Osteoblast (primary cell): ENCODE measurements at places on chromosomes 1 and 21. TPM values are rescaled to one million over a fixed set of nuclear protein-coding genes. Genes with fewer than 3 reads are reported as not detected.

DNA sequence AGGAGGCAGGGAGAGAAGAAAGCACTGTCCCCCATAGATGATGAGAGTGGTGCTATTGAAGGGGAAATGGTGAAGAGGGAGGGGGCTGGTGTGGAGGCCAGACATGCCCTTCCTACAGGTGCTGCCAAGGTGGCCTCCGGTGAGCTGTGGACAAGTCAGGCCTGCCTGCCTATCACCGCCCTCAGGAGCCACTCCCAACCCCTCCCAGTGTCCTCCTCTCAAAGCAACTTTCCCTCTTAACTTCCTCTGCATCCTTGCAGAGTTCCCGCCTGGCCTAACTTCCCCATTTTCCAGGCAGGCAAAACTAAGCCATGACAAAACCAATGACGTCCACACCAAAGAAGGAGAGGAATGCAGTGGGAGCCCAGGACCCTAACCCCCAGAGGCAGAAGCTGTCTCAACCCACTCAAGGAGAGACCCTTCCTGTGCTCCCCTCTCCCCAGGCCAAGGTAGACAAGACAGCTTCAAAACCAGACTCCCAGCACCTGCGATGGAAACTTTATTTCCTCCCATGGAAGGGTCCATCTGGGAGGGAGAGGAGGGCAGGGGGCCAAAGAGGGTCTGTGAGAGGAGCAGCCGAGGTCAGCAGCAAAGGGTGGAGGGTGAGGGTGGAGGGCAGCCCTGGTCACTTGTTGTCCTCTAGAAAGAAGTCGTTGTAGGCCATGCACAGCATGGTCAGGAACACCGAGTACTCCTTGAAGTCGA is 1.0 kb upstream of the S100A6 start:
- no peak for DNase-seq

DNA sequence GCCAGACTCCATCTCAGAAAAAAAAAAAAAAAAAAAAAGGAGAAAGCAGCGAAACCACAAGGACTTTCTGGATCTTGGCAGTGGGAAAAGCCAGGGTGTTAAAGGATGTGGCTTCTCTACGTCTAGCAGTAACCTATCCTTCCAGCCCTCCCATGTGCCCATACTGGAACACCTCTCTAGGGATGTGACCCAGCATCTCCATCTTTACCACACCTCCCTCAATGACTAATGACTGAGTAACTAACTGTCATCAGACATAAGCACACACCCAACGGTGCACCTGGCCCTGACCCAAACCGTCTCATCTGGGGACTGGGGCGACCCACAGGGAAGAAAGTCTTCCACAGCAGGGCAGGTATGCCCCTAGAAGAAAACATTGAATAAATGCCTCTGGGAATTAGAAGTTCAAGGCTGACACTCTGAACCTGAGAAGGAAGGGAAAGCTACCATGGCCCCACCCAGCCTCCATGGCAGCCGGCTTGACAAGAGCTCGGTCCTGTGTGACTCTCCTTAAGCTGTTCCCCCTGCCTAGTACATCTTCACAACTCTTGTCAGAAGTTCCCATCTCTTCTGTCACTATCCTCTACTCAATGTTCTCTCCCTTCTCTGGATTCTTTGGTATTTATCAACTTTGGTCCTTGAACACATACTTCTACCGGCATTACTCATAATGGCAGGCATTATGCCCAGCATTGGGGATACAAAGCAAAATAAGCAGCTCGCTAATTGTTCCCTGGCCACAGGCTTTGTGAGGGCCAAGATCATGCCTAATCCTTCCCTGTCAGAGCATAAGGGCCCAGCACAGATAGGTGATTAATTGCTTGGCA is 14.8 kb upstream of the PAQR6 start:
- peak; percentile 97 for DNase-seq

DNA sequence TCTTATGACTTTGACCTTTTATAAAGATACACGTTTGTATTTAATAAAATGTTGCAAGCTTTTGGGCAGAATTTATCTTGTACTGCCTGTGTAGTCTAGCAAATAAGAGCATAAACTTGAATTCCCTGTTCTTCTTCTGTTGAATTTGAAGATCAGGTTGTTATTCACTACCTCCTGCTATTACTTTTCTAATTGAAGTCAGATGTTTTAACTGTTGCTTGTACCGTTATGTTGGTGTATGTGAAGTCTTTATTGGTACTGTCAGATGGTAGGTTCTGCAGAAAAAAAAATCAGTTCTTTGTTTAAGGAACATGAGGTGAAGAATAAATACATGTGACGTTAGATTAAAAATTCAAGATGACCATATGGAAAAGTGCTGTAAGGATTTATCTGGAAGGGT is 69.1 kb downstream of the DYRK1A start:
- no peak for DNase-seq

GRCh38 chr1:101431956-101432510 is 195.2 kb downstream of the S1PR1 start:
- no peak for DNase-seq

DNA sequence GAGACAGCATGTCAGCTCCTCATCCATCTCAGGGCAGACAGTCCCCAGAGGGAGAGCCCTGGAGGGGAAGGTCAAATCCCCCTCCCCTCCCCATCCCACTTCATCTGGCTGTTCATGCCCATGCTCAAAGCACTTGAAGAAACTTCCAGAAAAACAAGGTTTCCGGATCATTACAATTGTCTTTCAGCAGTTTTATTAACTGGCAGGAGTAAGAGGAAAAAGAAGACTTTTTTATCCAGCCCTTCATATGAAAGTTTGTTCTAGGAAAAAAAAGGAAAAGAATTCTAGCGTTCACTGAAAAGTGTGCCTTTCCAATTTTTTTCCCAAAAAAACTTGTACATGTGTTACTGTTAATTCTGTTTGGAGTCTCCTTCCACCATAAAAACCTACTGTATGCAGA is 145.7 kb upstream of the TIAM1 start:
- no peak for DNase-seq

DNA sequence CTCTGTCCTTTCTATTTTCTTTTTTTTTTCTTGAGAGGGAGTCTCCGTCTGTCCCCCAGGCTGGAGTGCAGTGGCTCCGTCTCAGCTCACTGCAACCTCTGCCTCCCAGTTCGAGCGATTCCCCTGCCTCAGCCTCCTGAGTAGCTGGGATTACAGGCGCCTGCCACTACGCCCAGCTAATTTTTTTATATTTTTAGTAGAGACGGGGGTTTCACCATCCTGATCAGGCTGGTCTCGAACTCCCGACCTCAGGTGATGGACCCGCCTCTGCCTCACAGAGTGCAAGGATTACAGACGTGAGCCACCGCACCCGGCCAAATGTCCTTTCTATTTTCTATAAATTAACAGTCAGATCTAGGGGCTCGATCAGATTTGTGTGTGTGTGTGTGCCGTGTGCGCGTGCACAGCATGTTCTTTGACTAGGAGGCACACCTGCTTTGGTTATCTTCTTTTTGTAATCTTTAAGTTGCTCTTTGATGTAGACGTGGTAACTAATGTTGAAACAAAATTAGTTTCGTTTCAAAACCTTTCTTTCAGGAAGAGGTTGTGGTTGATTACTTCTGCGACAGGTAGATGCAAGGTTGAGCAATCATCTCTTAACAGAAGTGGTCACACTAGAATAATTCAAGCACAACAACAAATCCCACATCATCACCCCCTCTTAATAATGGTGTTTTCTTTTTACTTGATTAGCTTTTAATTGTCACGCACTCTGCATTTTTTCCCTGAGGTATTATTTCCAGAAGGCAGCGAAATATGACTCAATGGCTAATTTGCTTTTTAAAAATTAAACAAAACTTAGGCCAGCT is 779 bp upstream of the DEGS1 start:
- peak; percentile 6 for DNase-seq

- DNase-seq, result peak; percentile 31
These were observed 56.3 kb downstream of the UMODL1 start for GRCh38 chr21:42127164-42128150.

DNA sequence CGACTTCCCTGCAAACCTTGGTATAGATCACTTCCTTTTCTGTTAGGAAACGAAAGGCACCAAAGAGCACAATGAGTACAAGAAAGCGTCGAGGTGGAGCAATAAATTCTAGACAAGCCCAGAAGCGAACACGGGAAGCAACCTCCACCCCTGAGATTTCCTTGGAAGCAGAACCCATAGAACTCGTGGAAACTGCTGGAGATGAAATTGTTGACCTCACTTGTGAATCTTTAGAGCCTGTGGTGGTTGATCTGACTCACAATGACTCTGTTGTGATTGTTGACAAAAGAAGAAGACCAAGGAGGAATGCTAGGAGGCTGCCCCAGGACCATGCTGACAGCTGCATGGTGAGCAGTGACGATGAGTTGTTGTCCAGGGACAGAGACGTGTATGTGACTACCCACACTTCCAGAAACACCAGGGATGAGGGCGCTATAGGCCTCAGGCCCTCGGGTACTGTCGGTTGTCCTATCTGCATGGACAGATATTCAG is 18.5 kb downstream of the FAM89A start:
- DNase-seq, result peak; percentile 78

DNA sequence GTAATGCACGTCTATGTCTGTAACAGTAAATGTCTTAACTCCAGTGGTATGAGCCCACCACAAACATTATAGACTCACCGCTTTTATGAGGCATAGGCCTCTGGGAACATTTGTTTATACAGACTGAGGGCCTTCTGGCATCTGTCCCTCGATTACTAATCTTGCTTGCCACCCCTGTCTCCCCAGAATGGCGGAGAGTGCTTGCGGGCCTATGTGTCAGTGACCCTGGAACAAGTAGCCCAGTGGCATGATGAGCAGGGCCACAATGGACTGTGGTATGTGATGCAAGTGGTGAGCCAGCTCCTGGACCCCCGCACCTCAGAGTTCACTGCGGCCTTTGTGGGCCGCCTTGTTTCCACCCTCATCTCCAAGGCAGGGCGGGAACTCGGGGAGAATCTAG is 18.3 kb upstream of the SHISA4 start:
- peak; percentile 86 for DNase-seq

GRCh38 chr1:36656271-36656670 is 173.6 kb upstream of the CSF3R start:
- no peak for DNase-seq

- peak; percentile 73 for DNase-seq
These were observed 176.5 kb downstream of the PSMG1 start for GRCh38 chr21:39006571-39007311.

DNA sequence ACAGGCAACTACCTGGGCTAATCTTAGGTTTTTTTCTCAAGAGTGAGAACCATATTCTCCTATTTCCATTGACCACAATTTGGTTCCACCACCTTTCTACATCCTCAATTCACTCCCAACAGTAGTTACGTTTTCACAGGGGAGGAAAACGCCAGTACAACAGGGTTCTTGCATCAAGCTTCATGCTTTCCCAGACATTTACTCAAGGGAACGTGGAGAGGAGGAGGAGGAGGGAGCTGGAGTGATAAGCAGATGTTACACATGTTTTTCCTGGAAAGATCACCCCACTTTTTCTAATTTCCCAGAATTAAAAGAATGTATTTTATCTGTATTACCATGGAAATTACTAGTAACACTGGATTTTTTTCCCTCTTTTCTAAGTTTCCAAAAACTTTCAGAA is 58.3 kb downstream of the RGS5 start:
- DNase-seq, result no peak

DNTTIP2 gene
- 23.5 and 25.3 TPM in 2 replicates for total RNA-seq

OR2T11 gene
- total RNA-seq, result not detected in 2 replicates

KIF21B gene
- under 0.01 TPM in 2 replicates for total RNA-seq
